ENCODE measurements at places on chromosomes 12 and 14.
A peak's percentile ranks its signal among the peaks of the same experiment; 100 is the strongest.

DNA sequence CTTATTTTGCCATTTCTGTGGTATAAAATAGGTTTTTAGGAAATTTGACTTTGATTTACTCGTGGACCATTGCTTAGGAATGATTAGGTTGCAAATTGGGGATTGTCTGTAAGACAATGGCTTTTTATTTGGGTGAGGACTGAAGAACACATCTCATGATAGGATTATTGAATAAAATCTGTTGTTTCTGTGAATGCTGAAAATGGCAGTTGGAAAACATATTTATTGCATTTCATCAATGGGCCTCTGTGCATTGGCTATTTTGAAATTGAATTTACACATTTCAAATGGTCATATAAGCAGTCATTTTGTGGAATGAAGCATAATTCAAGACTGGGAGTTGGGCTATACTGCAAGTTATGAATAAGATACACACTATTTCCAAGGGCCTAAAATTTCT, 46.0 kb downstream of the FGD4 start:
- no peak for DNase-seq

GRCh38 chr14:73339206-73339605, 101.9 kb downstream of the PAPLN start:
- no peak for DNase-seq

- no peak for DNase-seq
These were observed 239.7 kb downstream of the TMEM121 start for GRCh38 chr14:105765893-105766614.

DNA sequence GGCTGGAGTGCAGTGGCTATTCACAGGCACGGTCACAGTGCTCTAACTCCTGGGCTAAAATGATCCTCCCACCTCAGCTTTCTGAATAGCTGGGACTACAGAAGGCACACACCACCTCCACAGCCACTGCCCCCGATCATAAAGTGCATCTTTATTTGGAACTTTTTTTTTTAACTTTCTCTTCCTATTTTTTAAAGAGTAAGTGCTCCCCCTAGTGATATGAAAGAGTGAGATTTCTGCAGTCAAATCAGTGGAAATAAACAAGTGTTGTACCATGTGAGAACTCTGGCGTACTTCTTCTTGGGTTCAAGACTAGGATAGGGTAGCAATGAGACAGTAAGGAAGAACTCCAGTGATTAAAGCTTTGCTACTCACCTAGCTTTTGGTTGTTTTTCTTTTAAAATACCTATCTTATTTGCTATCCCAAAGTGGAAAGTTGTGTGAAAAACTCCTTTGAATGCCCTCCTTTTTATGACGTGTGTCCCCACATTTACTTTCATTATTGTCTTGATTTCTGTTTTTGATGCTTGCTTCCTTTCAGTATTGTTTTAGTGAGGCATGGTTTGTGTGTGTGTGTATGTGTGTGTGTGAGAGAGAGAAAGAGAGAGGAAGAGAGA, 6.6 kb downstream of the PPP4R4 start:
- DNase-seq: no peak

DNA sequence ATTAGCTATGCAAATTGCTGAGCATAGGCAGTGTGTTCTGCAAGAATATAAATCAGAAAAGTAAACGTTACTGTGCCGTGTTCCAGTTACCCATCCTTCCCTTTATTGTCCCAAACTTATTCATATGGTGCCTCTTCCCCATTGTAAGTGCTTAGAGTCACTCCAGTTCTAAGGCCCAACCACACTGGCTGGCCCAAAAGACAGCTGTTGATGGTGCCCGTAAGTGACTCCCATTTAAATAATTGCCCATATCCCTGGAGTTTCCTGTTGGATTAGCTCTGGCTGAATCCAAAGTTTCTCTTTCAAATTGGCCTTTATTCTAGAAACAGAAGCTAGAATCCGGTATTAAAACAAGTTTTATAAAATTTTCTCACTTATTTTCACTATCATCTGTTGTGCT, 400.1 kb upstream of the DDHD1 start:
- DNase-seq: no peak

DNA sequence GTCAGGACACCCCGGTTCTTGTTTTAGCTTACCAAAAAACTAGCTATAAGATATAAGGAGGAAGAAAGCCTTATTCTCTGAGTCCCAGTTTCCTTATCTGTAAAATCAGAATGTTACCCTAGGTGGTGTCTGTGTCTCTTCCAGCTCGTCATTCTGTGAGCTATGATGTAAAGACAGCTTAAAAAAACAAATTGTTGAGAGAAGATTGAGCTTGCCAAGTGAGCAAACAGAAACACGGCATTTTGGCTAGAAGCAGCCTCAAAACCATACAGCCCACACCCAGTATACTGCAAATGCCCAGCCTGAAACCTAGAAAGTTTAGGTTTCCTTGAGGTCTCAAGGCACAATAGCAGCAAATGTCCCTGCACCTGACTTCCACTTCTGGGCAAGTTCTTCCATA, 151.4 kb downstream of the SSPN start:
- DNase-seq: no peak

GRCh38 chr12:24561411-24561871, 387.5 kb downstream of the BCAT1 start:
- no peak for DNase-seq

DNA sequence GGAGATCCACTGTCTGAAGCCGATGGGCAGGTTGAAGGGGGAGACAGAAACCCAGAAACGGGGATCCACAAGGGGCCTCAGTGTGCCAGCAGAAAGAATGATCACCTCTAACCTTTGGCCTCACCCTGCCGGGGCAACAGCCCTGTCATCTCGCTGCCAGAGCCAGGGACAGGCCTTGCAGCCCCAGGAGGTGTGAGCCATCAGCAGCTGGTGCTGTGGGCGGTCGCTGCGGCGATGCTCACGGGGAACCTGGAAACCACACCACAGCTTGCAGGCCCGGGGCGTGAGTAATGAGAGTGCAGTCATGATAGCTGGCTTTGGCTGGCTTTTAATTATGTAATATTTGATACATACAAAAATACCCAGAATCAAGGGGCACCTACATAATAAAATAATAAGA, 4.7 kb upstream of the TTC7B start:
- DNase-seq: peak; percentile 56

DNA sequence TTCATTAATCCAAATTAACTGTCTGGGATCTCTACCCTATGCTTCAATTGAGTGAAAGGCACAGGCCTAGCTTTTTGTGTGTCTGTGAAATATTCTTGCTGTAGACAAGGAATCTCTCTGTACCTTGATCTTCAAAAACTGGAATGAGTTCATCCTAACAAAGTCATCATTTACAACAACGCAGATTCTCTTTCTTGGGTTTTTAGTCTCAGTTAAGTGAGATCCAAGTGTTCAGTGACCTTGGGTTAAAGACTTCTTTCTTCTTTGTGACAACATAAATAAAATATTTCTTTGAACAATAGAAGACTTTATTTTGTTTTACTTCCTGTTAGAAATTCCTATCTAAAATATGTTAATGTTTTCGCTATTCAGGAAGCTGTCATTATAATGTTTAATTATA, 192.2 kb upstream of the LMNTD1 start:
- no peak for DNase-seq

DNA sequence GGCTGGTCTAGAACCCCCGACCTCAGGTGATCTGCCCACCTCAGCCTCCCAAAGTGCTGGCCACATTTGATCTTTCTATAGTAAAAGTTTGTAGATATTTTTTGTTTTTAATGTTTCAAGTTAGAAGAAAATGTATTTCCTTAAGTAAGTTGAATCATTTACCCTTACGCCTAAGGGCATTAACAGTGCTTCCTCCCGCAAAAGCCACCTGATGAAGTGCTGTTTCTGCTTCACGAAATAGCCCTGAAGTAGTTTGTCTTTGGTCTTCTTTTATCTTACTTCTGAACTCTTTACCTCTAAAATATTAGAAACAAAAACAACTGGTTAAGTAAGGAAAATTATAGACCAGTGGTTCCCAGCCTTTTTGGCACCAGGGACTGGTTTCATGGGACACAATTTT, 22.7 kb downstream of the PAWR start:
- DNase-seq: no peak

DNA sequence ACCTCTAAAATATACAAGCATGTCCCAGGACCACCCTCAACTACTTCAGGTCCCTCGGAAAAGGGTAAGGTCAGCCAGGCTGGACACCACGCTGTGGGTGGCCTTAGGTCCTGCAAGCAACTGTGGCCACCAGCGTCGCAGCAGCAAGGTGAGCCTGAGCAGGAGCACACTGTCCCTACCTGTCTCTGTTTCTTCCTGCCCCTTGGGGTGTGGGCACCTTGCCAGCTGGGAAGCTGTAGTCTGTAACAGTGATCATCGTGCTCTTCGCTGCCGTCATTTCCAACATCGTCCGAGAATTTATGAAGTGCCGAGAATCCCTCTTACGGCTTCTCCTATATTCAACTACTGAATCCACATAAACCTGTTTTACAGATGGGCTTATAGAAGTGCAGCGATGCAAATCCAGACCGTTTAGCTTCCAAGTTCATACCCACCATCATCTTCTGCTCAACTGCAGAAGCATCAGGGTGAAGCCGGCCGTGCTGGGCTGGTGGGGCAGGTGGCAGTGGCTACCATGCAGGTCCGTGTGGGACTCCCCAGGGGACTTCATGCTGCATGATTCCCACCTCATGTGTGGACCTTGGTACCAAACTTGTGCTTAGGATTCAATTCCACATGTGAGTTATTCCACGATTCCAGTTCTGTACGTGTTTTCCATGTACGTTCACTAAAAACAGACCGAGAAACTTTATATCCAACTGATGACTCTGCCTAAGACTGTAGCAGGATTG, 361.3 kb upstream of the SFSWAP start:
- no peak for DNase-seq

DNA sequence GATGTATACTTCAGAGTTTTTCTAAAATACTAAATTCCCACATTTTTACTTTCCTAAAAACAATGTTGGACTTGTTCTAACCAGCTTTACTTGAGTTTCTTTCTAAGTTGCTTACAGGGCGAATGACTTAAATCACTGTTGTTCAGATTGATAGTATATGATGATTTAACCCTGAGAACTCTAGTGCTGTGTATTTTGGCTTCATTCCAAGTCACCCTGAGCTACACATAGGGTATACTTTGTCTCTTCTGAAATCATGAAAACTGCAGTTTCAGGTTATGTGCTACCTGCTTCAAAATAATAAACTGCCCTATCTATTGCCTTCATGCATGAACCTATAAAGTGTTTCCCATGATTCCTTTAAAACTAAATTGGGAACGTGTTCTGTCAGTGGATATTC, 162.5 kb upstream of the PDE3A start:
- DNase-seq: no peak

DNA sequence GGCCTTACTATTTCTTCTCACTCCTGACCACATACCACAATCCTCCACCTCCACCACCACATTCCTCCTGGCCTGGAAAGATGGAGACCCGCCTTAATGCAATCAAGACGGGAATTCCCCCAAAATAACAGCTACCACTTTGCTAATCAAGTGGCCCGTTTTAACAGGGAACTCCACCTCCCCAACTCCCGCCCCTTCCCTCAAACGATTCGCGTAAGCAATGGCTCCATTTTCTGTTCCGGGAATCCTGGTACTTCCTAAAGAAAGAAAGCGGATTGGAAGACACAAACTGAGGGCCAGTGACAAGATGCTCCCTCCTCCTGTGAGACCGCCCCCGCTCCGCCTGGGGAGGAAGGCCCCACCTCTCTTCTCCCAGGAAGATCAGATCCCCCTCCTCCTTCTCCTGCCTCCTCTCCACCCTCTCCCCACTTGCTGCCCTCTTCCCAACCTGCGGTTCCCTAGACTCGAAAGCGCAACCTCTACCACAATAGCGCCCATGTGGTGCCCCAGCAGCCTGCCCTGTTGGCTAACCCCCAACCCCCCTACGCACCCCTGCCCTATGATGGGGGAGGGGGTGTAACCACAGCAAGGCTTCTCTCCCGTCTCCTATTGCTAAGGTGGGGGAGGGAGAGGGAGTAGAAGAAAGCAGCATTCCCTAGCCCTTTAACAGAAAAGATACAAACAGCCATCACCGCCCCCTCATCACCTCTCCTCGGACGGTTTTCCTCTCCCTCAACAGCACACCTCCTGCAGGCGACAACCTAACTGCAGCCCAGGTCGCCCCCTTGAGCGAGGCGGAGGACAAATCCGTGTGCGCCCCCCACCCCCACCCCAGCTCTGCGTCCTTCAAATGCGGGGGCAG, 777 bp downstream of the ARF3 start:
- peak; percentile 95 for DNase-seq

GRCh38 chr12:25295361-25295760, 44.6 kb upstream of the KRAS start:
- DNase-seq: no peak

DNA sequence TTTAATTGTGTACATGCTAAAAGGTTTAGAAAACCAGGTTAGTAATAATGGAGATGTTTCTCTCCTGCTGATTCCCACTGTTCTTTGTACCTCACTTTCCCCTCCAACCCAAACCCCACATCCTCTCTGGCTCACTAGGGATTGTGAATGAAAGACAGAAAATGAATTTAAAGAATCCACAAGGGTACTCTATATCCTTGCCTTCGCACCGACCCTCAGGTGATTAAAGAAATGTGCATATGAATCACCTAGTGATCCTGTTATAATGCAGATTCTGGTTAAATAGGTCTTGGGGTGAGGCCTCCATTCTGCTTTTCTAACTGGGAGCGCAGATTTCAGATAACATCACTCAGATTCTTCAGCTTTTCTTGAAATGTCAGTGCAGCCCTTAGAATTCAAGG, 84.3 kb upstream of the OTX2 start:
- DNase-seq: no peak

- no peak for DNase-seq
These were observed 60.0 kb downstream of the LLPH start for GRCh38 chr12:66070378-66071120.

DNA sequence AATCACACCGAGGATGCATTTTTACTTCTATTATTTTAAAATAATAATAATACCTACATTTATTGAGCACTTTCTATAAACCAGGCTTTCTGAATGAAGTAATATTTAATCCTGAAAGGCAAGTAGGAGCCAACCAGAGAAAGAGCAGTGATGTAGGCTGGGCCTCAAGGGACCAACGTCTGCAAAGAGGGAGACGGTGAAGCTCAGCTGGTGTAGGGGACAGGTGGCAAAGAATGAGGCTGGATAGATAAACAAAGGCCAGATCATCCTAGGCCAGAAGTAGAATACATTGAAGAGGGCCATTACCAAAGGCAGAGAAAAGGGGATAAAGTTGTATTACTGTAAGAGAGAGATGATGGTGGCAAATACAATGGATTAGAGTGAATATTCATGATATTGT, 810 bp upstream of the TMBIM4 start:
- DNase-seq: no peak

- no peak for DNase-seq
These were observed 2.7 kb downstream of the TMTC3 start for GRCh38 chr12:88144546-88145468.

DNA sequence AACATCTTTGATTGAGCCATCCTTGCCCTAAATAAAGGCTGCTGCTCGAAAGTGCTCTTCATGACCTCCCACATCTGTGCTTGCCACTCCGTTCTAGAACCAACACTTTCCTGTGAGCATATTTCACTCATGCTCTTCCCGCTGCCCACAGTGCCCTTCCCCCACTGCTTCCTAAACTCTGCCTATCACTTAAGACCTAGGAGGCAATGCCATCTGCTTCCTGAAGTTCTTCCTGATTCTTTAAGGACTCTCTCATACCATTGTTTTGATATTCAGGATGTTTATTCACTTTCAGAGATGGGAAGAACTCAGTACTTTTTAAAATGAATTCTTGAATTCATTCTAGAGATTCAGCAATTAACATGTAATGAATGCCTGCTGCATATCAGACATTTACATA, 49.9 kb downstream of the ZFYVE21 start:
- no peak for DNase-seq

GRCh38 chr14:74836251-74836960, 39.5 kb downstream of the PROX2 start:
- DNase-seq: no peak
